ENCODE measurements at places on chromosomes 4 and X. TPM values are rescaled to one million over a fixed set of nuclear protein-coding genes. Genes with fewer than 3 reads are reported as not detected.

The CXCL5 gene
- total RNA-seq: 0.32 TPM

The IGFBP7 gene
- total RNA-seq: 234 TPM

The NPNT gene
- total RNA-seq: under 0.01 TPM

The C4orf50 gene
- not detected for total RNA-seq

The TBX22 gene
- total RNA-seq: not detected

The PI4K2B gene
- 22.9 TPM for total RNA-seq

The KLB gene
- total RNA-seq: not detected

The ARMCX1 gene
- 41.9 TPM for total RNA-seq

The CCKAR gene
- 0.43 TPM for total RNA-seq

- no peak for DNase-seq
These were observed 37.8 kb downstream of the GABRA4 start for GRCh38 chr4:46955601-46956000.

- no peak for DNase-seq
These were observed 173.1 kb upstream of the USP9X start for GRCh38 chrX:40912166-40912565.

DNA sequence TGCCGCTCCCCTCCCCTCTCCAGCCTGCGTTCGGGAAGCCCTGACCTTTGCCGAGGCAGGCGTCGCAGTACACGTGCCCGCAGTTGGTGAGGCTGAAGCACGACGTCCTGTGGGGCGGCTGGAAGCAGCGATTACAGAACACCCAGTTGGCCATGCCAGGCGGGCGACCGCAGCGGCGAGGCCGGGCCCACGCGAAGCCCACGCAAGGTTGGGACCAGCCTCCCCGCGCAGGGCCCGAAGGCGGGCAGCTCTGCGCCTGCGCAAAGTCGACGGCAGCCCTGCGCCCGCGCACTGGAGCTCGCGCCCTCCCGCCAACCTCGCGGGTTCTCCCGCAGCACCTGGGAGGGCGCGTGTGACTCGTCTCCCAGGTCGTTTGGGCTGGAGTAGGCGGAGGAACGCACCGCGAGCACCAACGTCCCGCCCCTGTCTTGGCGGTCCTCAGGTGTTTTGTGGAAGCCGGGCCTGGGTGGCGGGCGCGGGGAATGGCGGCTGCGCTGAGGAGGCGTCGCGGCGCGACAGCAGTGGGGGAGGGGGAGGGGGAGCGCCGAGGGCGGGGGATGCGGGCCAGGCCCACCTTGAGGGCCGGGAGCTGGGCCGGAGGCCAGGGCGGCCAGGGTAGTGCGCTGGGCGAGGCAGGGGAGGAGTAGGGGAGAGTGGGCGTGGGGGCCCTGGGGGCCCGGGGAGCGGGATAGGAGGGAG lies at the start of gene RNF212:
Gene RNF212, minus strand, starts transcription at position 254 of the 699 bp plus-strand sequence. Its CDS starts 100 bp downstream, at position 154.
- DNase-seq: peak; percentile 5

DNA sequence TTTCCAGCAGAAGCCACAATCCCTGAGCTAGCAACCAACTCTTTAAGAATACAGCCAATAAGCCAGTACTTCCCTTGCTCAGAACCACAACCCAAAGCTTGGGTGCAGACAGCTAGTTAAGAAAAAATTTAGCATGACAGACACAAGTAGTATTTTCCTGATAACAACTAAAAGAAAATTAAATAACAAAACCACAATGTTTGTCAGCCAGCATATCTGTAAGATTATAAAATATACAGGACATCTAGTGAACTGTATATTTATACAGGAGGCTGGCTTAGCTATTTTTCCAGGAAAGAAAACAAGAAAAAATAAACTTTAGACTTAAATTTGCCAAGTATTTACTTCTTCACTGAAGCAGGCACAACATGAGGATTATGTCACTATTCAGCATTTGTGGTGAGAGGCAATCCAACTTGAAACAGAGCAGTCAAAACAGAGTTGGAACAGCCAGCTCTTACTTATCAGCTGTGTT lies 6.6 kb downstream of the PF4V1 start:
- peak; percentile 95 for DNase-seq

DNA sequence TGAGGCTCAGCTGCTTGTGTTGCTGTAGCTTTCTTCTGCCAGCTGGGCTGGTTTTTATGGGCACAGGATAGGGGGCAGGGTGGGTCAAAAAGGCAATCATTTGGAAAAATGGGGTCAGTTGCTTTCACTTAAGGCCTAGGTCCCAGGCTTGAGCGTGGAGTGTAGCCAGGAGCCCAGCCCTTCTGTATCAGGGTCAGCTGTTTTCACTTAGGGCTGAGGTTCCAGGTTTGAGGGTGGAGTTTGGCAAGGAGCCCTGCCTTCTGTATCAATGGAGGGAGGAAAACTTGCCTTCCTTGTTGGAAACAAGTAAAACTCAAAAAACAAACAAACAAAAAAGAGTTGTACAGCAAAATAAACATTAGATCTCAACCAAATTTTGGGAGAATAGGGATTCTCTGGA lies 37.0 kb upstream of the UGT8 start:
- no peak for DNase-seq

- DNase-seq: no peak
These were observed 143.8 kb upstream of the SLITRK2 start for GRCh38 chrX:145673841-145674240.

DNA sequence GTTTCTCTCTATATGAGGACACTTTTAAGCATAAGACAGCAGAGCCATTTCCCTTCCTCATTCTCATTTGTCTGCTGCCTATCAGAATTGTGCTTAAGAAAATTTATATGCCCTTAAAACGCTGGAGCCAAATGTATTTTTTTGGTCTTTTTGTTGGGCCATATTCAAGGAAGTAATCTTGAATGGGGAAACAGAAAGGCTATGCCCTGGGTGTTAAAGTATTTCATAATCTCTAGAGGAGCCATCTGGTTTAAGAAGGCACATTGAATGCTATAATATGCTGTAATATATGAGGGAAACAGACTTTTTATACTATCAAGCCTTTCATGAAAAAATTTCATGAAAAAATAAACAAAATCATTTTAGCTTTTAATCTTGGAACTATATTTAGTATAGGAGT lies 4.3 kb downstream of the DMD start:
- peak; percentile 2 for DNase-seq

- DNase-seq: no peak
These were observed 62.0 kb upstream of the ESX1 start for GRCh38 chrX:104316739-104317138.

DNA sequence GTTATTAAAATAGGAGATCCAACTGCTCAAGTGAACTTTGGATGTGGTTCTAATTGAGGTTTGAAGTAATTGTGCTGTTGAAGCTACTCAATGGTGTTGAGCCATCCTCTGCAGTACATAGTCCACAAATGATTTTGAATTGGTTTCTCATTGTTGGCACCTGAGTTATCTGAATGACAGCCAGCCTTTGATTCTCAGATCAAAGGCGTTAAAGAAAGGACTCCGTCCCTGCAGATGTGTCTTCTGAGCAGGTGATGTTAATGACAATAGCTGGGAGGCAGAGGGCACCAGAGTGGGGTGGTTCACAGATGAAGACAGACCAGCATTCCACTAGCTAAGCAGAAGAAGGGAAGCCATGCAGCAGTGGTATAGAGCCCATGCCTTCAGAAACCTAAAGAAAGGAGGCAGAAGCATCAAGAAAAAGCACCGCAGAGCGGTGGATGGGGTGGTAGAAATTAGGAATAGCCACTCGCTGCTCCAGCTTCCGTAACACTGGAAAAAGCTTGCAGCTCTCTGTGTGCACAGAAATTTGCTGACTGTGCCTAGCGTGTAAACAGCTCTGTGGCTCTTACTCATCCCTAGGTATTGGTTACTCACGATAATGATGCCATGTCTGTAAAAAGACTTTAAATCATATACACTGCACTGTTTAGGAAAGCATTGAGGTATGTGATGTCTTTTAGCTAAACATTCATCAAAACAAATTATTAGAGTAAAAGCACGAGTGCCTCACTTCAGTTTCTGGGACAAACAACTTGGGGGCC lies 79.2 kb upstream of the CLCN4 start:
- peak; percentile 29 for DNase-seq

DNA sequence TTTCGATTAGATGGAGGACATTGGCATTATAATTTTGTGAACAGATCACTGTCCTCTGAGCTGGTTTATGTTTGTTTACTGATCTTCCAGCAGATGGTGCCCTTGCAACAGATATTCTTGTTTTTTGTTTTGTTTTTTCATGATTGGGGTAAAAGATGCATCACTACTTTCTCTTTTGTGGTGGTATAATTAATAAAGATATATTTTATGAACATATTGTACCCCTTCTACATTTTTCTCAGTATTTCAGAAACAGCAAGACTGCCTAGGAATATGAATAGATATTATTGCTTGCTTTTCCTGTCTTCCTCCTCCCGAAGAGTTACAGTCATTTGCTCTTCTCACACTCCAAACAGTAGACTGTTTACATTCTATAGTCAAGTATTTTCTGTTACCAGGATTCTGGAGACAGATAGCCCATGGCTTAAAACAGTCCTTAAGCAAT lies 905.2 kb downstream of the TRAM1L1 start:
- peak; percentile 8 for DNase-seq

GRCh38 chrX:111868726-111869638 lies 7.0 kb upstream of the TRPC5OS start:
- DNase-seq: no peak

DNA sequence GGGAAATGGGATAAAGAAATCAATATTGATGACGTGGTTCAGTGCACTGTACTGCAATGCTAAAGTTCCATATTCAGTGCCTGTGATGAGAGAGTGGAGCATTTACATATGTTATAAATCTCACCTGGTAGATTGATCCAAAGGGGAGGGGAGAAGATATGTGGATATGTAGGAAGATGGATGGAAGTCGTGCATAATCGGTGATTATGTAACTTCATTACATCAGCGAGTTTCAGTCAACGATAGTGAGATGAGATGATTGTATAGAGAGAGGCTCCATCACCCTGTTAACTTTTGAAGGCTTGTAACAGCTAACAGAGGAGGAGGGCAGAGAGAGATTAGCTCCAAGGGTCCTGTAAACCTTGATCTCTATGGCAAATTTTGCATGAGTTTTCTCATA lies 1.8 kb downstream of the IL1RAPL1 start:
- DNase-seq: no peak

GRCh38 chr4:150181536-150181935 lies 103.3 kb downstream of the DCLK2 start:
- DNase-seq: peak; percentile 23

- no peak for DNase-seq
These were observed 24.0 kb downstream of the TET2 start for GRCh38 chr4:105170711-105171110.

DNA sequence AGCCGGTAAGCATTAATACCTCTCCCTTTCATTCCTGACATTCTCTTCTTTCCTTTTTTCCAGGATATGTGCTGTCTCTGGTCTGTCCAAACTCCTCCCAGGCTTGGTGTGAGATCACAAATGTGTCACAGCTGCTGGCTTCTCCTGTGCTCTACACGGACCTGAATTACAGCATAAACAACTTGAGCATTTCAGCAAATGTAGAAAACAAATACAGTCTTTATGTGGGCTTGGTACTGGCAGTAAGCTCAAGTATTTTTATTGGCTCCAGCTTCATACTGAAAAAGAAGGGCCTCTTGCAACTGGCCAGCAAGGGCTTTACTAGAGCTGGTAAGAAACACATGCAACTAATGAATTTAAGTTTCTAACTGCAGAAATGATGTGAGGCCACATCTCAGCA lies 8.4 kb downstream of the NIPAL1 start:
- DNase-seq: peak; percentile 20

DNA sequence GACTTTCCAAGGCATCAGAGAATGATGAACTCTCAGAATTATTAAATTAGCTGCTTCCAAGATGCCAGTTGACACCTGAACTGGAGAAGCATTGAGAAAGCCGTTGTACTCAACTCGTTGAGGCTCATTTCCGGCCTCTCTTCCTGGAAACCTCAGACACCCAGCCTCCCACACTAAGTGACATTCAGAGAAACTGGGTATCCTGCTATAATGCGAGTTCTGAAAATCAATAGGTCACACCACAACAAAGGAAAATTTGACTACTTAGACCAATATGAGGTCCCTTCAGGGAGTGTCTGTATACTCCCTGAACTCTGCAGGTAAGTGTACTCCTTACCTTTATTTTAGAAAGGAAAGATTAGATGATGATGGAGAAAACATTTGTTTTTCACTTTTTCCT lies 51.2 kb downstream of the ENPEP start:
- no peak for DNase-seq

- DNase-seq: peak; percentile 60
These were observed 290.0 kb upstream of the DIAPH2 start for GRCh38 chrX:96394598-96394997.

- DNase-seq: peak; percentile 21
These were observed 492 bp upstream of the SLIT2 start for GRCh38 chr4:20251031-20251795.

DNA sequence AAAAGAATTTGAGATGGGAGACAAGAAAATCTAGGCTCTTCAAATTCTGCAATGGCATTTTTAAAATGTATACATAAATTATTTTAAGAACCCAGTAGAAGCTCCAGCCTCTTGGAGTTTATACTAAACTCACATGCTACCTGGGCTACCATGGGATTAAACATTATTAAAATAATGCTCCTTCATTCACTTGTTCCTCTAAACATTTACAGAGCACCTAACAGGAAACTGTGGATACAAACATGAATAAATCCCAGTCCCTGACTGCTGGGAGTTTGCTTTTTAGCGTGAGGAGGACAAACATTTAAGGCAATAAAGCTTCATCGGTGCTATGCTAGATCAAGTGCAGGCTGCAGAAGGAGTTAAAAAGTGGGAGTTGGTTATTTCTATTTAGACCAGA lies 5.4 kb upstream of the SPP1 start:
- no peak for DNase-seq

- DNase-seq: no peak
These were observed 115.1 kb upstream of the SFRP2 start for GRCh38 chr4:153904011-153904410.

- no peak for DNase-seq
These were observed 492.3 kb upstream of the LCORL start for GRCh38 chr4:18513861-18514260.

- DNase-seq: no peak
These were observed 230.1 kb upstream of the FAT1 start for GRCh38 chr4:186953599-186954260.

GRCh38 chrX:129958814-129959492 lies 23.5 kb upstream of the BCORL1 start:
- peak; percentile 45 for DNase-seq

DNA sequence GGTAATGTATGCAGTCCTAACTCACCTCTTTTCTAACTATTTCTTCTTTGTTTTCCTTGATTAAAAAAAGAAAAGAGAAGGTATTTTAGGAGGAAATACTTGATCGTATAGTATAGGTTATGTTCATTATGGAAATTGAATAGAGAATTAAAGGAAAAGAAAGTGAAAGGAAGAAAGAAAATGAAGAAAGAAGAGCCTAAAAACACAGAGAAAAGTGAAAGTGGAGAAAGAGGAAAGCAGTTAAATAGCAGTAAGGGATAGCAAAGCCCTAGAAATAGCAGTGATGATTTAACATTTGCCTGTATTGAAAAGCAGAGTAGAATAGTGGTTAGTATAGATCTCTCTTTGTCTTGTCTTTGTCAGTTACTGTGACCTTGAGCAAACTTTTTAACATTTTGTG lies 37.0 kb downstream of the MRPL1 start:
- DNase-seq: no peak

- DNase-seq: no peak
These were observed 41.4 kb downstream of the GUCY2F start for GRCh38 chrX:109440475-109440874.

GRCh38 chr4:3514221-3514780 lies 17.9 kb downstream of the LRPAP1 start:
- DNase-seq: no peak

GRCh38 chrX:57906790-57907189 lies 3.5 kb downstream of the ZXDA start:
- peak; percentile 30 for DNase-seq

GRCh38 chr4:10781805-10782204 lies 97.2 kb upstream of the CLNK start:
- DNase-seq: no peak

All from fibroblast of villous mesenchyme (primary cell).